Mesothelial cell of epicardium (in vitro differentiated cells): ENCODE measurements at places on chromosomes 2 and 18.

- peak; percentile 42 for DNase-seq
These were observed 874 bp downstream of the WDR43 start for GRCh38 chr2:28895189-28895893.

DNA sequence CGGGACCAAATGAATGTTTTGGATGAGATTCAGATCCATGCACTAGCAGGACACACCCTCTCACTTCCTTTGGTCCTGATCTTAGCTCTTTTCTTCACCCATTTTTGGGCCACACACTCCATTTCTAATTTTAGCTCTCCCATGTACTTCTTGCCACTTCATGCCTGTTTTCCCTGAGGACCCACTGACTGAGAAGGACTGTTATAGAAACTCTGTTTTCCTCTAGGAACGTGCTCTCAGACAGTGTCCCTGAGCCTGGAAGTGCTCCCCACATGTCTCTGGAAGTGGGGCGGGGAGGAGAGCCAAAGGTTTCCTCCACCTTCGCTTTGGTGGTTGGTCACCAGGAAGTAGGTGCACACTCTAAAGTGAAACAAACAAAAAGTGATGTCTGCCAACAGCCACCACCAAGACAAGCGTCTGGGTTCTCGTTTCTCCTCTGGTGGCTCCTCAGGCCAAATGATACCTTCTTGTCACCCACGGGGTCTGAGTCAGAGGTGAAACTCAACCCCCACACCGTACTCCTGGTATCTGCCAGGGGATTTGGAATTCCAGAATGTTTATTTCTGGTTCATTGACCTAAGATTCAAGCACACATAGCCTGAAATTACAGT is 74.7 kb downstream of the MERTK start:
- no peak for DNase-seq

DNA sequence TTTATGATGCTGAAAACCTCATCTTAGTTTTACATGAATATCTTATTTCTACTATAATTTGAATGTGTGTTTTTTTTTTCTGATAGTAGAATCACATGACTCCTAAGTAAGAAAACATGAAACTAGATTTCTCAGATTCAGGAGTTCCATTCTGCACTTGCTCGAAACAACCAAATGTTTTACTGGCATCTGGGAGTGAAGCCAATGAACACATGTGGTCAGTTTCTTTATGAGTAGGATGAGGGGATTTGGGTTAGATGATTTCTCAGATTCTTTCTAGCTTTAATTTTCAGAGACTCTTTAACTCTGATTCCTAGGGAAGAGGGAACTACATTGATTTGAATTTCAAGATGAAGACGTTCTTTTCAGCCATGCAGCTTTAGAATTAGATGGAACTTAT is 225.0 kb upstream of the NT5C1B start:
- DNase-seq = no peak

DNA sequence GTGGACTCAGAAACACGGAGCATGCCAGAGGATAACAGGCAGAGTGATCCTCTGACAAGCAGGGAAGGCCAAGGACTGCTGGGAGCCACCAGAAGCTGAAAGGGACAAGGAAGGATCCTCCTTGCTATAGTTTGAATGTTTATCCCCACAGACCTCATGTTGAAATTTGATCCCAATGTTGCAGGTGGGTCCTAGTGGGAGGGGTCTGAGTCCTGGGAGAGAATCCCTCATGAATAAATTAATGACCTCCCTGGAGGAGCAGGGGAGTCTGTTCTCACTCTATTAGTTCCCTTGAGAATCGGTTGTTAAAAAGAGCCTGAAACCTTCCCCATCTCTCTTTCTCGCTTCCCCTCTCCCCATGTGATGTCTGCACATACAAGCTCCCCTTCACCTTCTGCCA is 124.4 kb downstream of the FBXO15 start:
- DNase-seq = no peak

GRCh38 chr2:233339427-233339826 is 14.9 kb upstream of the DGKD start:
- no peak for DNase-seq

DNA sequence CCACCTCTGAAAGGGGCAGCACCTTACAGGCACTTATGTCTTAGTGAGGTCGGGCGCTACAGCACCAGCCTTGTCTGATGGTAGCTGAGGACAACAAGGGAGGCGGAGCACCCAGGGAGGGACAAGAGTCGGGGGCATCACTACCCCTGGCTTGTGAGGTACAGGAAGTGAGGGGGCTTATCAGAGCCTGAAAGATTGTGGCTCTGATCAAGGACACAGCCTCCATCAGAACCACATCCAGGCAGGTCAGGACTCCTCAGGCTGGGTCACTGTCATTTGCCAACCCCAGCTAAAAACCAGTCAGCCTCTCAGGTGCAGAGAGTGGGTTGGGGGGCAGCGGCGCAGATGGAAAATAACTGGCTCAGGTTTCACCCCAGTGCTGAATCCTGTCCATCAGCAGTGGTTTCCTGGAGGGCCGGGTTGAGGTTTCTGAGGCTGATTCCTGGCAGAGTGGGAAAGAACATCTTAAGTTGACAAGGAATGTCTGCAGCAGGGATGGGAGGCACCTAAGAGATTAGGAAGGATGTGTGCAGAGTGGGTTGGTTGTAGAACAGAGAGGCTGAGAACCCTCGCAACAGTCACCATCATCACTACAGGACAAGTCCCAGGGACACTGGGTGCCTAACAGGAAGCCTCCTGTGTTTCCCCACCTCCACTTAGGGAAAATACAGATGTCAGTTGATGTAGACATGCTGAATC is 45.3 kb downstream of the FBLN7 start:
- DNase-seq = no peak

DNA sequence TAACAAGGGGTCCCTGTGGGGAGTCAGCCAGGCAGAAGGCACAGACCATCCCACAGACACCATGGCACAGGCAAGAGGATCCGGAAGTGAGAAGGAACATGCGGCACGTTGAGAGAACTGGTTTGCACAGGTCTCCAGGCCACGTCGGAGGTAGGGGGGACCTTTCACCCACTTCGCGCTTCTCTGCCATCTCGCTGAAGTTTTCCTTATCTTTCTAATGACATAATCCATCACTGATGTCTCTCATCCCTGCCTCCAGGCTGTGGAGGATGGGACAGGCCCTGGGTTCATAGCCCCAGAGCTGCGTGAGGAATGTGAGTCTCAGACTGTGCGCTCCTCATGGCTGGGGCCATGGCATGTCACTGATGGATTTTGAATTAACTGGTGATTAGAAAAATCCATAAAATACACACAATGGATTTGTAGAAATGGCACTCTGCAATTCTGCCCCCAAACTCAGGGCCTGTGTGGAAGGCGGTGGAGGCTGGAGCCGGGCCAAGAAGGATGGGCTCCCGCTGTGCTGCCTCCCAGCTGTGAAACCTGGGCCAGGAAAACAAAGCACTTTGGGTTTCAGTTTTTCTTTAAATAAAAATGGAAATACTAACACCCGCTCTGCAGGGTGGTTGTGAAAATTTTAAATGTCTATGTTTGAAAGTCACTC is 113.3 kb upstream of the ALKAL2 start:
- peak; percentile 78 for DNase-seq

DNA sequence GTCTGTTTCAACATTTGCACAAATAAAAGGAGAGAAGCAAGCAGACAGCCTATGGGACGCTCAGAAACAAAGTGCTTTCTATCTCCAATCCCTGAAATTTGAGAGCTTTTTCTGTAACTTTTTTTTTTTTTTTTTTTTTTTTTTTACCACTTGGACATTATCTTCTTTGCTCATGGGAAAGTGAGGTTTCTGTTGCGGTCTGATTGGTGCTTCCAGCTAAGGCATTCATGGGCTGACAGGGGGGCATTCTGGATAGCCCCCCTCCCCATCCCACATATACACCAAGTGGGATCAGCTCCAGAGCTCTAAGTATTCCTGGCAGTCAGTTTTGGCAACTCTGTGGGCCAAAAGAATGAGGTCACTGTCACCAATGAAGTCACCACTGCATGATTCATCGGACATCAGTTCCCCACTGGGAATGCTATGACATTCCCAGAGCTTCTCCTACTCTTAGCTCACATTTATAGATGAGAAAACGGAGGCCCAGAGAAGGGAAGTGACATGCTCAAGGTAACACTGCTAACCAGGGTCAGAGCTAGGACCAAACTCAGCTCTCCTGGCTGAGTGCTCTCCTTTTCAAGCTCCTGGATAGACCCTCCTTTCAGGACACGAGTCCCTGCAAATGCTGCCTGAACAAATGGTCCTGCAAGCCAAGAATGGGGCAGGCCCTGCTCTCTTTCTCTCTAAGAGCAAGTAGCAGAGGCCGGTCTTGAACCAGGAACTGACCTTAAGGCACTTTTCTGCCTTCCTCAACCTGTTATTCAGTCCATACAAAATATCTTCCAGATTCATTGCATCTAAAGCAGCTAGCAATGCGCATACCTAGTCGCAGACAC is 61.3 kb downstream of the TMEM247 start:
- DNase-seq = no peak

DNA sequence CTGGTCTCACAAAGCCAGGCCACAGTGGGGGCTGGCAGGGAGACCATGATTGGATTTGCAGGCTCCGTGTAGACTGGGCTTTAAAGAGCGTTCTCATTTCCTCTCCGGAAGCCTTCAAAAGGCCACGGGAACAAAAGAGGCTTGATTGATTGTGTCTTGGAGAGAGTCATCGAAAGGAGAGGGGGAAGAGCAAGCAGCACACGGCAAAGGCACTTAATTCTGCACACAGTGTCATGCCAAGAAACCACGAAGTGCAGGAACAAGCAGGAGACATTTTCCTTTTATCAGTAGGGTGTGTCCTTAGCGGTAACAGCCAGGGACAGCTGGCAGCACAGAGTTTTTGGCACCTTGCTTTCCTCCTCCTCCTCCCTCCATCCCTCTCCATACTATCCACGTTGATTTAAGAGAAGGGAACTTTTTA is 47.7 kb downstream of the GLI2 start:
- DNase-seq = no peak

- DNase-seq = no peak
These were observed 34.7 kb downstream of the UNC80 start for GRCh38 chr2:209806318-209806717.

DNA sequence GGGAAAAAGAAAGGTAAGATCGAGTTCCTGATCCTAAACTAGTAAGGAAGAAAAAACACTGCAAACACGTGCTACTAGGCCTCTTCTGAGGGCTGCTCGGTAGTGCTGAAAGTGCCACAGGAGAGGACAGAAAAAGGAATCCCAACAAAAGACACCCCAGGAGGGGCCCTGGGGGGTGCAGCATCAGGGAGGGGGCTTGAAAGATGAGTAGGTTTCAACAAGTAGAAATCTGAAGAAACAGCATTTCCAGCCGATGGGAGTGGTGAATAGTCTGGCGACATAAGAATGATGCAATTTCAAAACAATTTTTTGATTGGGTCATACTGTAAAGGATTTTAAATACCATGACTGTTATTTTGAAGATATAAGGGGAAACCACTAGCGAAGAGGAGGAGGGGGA is 98.6 kb downstream of the NOL10 start:
- DNase-seq = no peak

DNA sequence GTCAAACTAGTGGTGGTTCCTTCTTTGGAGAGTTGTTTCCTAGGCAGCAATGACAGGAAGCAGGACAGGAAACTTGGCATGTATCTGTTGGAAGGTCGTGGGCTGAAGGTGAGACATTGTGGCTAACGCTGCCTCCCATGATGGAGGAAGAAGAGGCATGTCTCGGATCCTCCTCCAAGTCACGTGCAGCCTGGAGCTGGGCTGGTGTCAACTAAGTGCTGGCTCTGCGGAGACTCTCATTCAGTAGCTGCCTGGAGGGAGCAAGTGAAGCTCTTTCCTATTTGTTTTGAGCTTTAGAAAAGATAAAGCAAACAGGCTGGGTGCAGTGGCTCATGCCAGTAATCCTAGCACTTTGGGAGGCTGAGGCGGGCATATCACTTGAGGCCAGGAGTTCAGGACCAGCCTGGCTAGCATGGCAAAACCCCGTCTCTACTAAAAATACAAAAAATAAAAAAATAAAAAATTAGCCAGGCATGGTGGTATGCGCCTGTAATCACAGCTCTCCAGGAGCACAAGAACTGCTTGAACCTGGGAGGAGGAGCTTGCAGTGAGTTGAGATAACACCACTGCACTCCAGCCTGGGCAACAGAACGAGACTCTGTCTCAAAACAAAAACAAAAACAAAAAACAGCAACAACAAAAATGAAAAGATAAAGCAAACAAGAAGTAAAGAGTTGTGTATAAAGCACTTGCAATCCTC is 28.2 kb upstream of the INO80C start:
- no peak for DNase-seq

- no peak for DNase-seq
These were observed 3.4 kb downstream of the CASP8 start for GRCh38 chr2:201263779-201264178.

DNA sequence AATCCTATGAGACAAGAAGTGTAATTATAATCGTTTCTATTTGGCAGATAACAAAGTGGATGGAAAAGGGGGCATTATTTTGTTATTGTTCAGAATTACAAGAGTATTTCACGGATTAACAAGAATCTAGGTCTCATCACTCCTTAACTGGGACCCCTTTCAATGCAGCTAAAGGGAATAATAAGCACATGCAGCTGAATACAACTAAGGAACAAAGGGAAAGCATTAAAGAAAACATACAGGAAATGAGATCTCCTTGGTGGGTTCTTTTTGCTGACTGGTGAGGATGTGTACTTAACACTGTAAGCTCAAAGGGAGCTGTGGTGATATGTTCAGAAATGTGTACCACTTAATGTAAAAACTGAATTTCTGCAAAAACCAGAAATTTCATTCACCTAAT is 140.5 kb upstream of the WDSUB1 start:
- no peak for DNase-seq

- DNase-seq = no peak
These were observed 59.5 kb downstream of the E2F6 start for GRCh38 chr2:11406267-11406957.

- no peak for DNase-seq
These were observed 535.2 kb downstream of the METTL4 start for GRCh38 chr18:2036086-2036485.

DNA sequence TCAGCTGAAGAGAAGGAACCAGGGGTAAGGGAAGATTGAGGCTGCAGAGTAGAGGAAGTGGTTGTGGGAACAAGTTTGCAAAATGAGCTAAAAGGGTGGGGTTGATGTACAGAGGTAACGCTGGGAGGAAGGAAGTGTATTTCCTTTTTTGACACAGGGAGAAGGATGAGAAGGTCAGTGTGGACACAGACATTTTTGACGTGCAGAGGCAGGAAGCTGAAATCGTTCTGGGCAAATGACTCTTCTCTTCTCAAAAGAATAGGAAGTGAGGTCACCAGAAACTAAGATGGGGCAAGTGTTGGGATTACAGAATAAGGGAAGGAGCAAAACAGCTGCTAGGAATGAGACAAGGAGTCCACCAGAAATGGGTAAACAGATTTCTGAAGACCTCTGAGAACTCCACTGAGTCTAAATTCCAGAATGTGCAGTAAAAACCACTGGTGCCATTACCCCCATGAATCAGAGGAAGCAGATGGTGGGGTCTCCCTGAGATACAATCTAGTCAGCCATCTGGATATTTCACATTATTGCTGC is 20.0 kb upstream of the RNF149 start:
- DNase-seq = no peak

DNA sequence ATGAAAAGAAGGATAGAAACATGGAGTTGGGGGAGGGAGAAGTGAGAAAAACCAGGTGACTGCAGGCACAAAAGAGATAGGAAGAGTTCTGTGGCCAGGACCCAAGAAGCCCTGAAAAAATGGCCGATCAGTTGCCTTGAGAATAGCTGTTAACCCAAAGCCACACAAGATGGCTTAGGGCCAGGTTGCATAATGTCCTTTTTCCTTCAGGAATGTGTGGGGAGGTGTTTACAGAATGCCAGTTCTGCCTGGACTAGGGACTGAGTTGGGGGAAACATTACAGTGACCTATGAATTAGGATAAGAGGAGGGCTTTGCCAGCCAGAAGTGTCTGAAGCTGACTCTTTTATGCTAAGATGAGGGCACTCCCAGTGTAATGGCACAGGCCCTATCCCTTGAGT is 17.1 kb downstream of the FAM110C start:
- DNase-seq = no peak

- DNase-seq = no peak
These were observed 4.1 kb downstream of the RNPEPL1 start for GRCh38 chr2:240572141-240573031.
